ENCODE measurements at places on chromosomes 12 and 14.

- no peak for DNase-seq
Observed at GRCh38 chr12:112714166-112714710, 77.3 kb upstream of the RPH3A start.

DNA sequence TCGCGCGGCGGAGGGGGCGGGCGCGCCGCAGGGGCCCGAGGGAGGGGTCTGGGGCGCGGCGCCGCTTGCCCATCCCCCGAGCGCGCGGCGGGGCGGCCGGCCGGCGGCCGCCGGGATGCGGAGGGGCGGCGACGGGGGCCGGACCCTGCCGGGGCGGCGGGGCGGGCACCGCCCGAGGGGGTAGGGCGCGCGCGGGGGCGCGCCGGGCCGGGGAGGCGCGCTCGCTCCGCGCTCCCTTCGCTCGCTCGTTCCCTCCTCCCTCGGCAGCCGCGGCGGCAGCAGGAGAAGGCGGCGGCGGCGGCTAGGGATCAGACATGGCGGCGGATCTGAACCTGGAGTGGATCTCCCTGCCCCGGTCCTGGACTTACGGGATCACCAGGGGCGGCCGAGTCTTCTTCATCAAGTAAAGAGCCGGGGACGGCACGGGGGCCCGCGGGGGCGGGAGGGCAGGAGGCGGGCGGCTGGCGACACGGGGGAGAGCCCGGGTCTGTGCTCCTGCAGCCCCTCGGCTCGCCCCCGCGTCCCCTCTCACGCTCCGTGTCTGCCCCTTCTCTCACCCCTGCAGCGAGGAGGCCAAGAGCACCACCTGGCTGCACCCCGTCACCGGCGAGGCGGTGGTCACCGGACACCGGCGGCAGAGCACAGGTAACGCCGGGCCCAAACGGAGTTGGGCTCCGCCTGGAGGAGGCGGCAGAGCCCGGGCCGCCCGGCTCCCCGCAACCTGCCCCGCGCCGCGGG is at the start of gene PLEKHA5:
Gene PLEKHA5 (plus strand): TSS at position 248 of the 738 bp plus-strand sequence. CDS start 67 bp downstream, at position 315.
- DNase-seq, result peak; percentile 28

- no peak for DNase-seq
Observed at GRCh38 chr14:101969481-101969880, 5.1 kb downstream of the DYNC1H1 start.

DNA sequence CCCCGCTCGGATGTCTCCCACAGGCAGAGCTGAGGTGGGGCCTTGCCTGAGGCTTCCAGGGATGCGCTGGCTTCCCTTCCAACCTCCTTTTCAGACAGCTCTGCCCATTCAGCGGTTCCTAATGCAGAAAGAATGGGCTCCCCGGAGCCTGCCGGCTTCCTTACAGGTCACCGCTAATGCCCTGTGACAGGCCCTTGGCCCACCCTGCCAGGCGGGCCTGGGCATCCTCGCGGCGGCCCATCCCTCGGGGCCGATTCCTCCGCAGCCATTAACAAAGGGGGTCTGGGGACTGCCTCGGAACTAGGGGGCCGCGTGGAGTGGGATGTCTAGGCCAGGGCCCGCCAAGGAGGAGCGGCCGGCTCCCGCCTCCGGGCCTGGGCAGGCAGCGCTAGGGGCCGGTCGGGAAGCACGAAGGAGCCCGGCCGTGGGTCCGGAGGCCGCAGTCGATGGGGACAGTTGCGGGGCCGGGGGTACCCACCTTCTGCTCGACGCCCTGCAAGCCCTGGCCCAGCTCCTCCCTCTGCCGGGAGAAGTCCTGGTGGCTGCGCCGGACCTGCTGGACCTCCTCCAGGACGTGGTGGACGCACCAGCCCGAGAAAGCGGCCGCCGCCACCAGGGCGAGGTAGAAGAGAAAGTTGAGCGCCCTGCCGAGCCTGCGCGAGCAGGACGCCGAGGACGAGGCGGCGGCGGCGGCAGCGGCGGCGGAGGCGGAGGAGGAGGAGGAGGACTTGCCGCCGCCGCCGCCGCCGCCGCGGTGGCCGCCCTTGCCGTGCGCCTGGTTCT is 738 bp downstream of the CKAP4 start:
- peak; percentile 57 for DNase-seq

DNA sequence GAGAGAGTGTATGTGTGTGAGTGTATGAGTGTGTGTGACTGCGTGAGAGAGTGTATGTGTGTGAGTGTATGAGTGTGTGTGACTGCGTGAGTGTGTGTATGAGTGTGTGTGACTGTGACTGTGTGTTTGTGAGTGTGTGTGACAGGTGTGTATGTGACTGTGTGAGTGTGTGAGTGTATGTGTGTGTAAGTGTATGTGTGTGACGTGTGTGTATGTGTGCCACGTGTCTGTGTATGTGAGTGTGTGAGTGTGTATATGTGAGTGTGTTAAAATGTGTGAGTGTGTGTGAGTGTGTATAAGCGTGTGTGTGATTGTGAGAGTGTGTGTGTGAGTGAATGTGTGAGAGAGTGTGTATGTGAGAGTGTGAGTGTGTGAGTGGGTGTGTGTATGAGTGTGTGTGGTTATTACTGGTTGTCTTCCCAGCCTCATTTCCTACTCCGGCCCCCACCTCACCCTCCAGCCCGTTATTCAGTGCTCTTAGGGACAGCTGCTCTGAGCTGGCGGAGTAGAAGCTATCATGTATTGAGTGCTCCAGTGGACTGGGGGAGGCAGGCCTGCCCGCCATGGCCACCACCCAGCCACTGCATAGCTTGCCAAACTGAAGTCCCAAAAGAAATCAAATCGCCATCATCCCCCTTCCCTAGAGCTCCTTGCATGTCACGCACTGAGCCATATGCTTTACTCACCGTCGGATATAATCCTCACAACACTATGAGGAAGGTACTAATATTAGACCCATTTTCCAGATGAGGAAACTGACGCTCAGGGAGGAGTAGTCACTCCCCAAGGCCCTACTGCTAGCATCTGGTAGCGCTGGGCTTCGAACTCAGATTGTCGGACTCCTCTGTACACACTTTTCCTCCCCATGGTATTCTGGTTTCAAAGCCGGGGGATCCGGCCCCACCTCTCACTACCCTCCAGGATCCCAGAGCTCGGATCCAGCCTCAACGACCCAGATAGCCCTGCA is 10.3 kb upstream of the MYL2 start:
- no peak for DNase-seq

GRCh38 chr12:109727039-109727723 is 13.6 kb downstream of the FAM222A start:
- no peak for DNase-seq

- no peak for DNase-seq
Observed at GRCh38 chr12:50637870-50638481, 125.9 kb upstream of the ATF1 start.

GRCh38 chr14:60648249-60648933 is 886 bp downstream of the SIX1 start:
- no peak for DNase-seq

GRCh38 chr12:58452546-58452945 is 467.8 kb downstream of the LRIG3 start:
- no peak for DNase-seq

DNA sequence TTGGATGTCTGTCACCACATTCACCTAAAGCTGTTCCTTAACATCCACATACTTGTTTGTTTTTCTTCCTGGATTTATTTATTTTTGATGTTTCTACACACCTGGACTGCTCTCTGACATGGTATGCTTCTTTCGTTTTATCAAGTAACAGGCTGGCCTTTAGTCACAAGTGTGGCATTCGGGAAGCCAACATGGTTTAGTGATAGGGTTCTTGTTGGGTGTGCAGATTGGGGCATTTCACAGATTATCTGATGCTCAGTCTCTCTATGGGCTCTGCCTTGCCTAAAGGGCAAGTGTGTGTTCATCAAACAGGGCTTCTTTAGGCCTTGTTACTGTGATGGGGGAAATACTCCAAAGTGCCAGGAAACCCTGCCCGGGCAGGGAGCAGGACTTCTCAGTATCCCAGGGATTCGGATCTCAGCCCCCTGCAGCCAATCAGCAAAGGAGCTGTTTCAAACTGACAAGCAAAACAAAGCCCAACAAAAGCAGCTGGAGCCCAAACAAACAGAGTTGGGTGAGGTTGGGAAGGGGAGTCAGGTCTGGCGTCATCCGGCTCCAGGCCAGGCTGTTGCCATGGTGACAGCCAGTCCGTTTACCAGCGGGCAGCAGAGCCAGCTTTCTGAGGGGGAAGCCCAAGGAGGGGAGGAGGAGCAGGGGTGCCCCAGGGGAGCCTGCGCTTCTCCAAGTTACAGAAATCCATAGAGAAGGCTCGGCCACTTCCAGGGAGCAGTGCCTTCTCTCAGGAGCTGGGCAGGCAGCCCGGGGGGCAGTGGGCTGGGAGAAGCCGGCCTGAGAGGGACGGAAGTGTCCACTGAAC is 31.9 kb downstream of the FOS start:
- DNase-seq, result no peak

GRCh38 chr12:103586132-103586531 is 941 bp upstream of the STAB2 start:
- no peak for DNase-seq

- no peak for DNase-seq
Observed at GRCh38 chr12:109818905-109819500, 14.2 kb downstream of the TRPV4 start.

GRCh38 chr12:122893208-122894153 is 2.4 kb downstream of the VPS37B start:
- no peak for DNase-seq

- no peak for DNase-seq
Observed at GRCh38 chr14:95126906-95127530, 30.3 kb downstream of the DICER1 start.

GRCh38 chr12:105032703-105033357 is 46.7 kb downstream of the NOPCHAP1 start:
- no peak for DNase-seq

- no peak for DNase-seq
Observed at GRCh38 chr12:132033627-132034026, 83.9 kb downstream of the EP400 start.

DNA sequence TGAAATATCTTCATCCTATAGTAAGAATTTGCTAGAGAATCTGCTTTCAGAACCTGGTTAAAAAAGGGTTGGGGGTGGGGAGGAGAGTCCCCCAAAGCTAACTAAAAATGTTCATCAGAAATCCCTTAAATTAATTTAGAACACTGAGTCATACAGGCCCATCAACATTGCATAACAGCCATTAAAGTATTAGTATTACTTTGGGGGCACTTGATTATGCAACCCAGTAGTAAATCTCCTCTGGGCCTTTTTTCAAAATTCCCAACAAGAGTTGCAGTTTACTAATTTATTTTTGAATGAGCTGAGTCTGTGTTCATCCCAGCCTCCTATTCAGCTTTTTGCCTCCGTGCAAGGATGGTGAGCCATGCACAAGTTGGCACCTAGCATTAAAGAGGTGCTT is 8.8 kb upstream of the SLC24A4 start:
- DNase-seq, result no peak

- DNase-seq, result no peak
Observed at GRCh38 chr12:101857043-101857558, 20.3 kb upstream of the DRAM1 start.

- no peak for DNase-seq
Observed at GRCh38 chr14:85529803-85530574, at the start of gene FLRT2. Gene FLRT2 (plus strand): TSS chr14:85530144. CDS start chr14:85621515, 91,371 bp downstream.

DNA sequence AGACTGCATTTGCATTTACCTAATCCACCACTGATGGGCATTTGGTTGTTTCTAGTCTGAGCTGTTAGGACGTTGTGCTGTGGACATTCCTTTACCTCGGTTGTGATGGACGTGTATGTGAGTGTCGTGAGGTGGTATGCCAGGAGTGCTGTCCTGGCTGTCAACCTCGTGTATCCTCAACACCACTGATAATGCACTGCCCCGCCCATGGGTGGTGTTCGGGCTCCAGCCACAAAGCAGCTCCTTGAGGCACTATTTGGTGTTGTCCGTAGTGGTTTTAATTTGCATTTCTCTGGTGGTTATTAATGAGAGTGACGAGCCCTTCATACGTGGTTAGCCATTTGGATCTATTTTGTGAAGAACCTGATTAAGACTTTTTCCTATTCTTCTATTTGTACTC is 87.6 kb downstream of the PPP2R5C start:
- DNase-seq, result no peak

- no peak for DNase-seq
Observed at GRCh38 chr12:54286042-54287030, 5.8 kb downstream of the HNRNPA1 start.

GRCh38 chr12:126742241-126742641 is 1524.7 kb upstream of the TMEM132C start:
- no peak for DNase-seq

DNA sequence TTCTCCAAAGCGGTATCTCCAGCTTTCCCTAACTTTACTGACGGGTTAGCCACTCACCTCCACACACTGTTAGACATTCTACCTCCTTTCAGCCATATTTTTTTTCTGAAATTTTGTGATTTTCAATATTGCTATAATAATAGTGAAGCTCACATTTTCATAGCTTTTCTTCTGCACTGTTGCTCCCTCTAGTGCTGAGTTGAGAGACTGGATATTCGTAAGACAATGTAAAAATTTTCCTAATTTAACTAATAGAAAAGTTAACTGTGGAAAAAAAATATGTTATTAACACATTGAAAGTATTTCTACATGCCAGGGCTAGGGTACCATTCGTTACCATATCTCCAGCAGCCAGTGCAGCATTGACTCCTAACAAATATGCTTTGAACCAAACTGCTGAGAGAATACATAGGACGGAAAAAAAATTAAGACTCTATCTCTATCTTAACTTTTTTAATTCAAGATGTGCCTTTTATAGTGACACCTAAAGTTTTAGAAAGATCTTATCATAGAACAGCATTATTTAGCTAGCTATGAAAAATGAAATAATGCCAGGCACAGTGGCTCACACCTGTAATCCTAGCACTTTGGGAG is 48.7 kb upstream of the ABCC9 start:
- no peak for DNase-seq

DNA sequence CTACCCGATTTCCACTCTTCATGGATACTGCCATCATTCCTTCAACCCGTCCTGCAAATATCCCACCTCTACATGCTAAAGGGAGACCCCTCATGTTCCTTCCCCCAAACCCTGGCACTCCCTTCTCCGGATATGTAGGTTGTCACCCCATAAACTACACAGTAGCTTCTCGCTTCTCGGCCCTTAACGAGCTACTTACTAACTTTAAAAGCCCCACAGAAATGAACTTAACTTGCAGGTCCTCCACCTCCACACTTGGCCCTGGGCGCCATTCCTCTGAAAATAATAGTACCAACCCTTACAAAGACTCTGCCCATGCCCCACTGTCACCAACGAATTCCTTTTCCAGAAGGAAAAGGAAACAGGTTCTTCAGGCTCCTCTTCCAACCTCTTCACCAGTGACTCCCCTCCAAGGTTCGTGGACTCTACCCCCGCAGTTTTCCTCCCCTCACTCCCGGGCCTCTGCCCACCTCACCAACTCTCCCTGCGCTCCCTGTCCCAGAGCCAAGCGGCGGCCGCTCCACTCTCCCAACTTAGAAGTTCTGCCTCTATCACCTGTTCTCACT is 1.2 kb downstream of the SPPL3 start:
- DNase-seq, result no peak

- DNase-seq, result no peak
Observed at GRCh38 chr14:22819151-22819988, 4.1 kb upstream of the SLC7A7 start.

DNA sequence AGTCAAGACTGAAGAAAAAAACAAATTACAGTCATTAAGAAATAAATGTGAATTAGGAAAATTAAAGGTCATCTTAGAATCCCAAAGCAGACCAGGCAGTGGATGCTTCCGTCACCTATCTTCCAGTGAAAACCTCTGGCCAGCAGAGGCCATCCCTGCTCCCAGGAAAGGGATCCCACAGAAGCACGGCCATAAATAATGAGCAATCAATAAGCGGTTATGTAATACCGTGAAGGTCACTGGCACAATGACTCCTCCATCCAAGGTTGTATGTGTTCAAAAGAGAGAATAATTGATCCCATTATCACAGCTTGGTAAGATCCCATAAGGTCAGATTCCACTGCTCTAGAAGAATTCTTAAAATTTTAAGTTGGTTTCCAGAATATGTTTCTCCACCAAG is 85.7 kb downstream of the PPP2R5E start:
- no peak for DNase-seq
